ENCODE measurements at places on chromosomes 2 and 18.
A peak's percentile ranks its signal among the peaks of the same experiment; 100 is the strongest.

DNA sequence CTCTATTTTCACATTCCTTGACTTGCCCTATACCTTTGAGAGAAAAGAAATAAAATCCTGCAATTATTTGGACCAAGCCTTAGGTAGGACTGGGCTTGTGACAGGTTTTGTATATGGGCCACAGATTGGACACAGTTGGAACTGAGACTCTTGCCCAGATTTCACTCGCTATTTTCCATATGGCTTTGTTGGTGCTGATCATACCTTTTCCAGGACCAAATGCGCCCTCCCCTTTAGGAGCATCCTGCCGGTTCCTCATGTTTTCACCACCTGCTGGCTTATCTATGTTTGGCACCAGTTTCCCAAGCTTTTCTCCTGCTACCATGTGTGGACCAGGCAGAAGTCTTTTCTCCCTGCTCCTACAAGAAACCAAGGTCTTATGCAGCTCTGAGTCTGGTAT, 494.9 kb downstream of the EPHA4 start:
- no peak for DNase-seq

GRCh38 chr2:7706791-7707190, 789.6 kb downstream of the RNF144A start:
- DNase-seq: no peak

- no peak for DNase-seq
Measured at GRCh38 chr18:24947521-24948305, 404.3 kb downstream of the ZNF521 start.

GRCh38 chr2:68671961-68672360, 28.6 kb downstream of the PROKR1 start:
- no peak for DNase-seq

- DNase-seq: no peak
Measured at GRCh38 chr2:126686841-126687485, 31.0 kb downstream of the GYPC start.

- DNase-seq: no peak
Measured at GRCh38 chr2:223486751-223487150, 115.4 kb downstream of the SCG2 start.

- peak; percentile 52 for DNase-seq
Measured at GRCh38 chr2:213232649-213233437, 51.4 kb upstream of the SPAG16 start.

GRCh38 chr2:24702800-24703199, 90.4 kb downstream of the PTRHD1 start:
- DNase-seq: no peak

DNA sequence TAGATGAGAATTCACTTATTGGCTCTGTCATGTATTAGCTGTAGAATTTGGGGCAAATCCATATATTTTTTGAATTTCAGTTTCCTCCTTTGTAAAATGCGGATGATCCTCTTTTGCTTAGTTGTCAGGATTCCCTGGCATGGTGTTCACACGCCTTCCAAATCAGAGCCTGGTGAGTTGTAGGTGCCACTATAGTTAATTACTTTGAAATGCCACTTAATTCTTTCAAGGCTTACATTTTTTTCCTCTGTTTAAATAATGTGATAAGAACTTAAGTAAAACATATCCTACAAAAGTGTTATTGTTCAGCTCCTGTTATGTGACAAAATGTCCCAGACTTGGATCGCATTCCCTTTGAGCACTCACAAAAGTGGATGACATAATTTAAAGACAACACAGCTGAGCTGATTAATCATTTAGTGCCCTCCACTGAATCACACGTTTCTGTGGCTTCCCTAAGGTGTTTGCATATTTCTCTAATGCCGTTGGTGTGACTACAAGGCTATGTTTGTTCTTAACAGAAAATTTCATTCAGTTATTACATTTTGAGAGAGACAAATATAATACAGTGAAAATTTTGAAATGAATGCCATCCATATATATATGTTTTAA, 471.2 kb upstream of the CHST9 start:
- DNase-seq: no peak

GRCh38 chr2:109052922-109053321, 63.9 kb upstream of the EDAR start:
- DNase-seq: no peak

DNA sequence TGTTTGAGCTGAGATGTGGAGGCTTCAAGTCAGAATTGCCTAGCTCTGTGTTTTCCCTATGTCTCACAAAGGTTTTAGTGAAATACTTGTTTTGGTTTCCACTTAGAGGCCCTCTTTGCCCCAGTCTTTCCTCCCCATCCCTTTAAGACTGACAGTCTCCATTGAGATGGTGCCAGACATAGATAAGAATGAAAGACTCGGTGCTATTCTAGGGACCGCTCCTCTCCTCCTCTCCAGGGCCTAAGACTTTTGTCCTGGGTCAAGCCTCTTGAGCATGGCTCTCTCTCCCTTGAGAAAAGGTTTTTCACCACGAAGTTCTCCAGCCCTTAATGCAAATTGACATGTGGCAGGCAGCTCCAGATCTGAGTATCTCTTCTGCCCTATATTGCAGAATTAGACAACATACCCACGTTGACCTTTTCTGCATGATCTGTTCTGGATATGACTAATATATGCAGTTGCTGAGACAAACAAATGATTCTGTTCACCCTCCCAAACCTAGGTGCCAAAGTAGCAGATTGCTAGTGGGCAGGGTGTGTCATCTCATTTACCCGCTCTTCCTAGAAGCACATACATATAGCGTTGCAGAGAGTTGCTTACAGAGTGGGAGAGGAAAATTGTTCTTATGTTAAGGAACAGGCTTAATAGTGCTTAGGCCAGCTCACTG, 47.5 kb upstream of the ACSL3 start:
- DNase-seq: no peak

DNA sequence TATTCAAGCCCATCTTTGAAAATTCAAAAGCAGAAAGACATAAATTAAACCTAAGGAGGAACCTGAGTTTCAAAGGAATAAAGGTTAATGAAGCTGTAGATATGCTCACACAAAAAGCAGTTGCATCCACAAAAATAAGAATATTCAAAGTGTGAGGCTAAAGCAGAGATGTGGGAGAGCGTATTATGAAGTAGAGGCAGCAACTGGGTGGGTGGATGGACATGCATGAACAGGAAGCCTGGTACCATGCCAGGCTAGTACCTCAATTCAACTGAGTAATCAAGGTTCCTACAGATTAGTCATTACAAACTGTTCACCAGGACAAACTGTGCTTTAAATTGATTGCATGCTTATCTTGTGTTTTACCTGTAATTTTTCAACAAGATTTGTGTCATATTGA, 330.0 kb upstream of the PKDCC start:
- no peak for DNase-seq

GRCh38 chr2:60365556-60365955, 187.9 kb downstream of the BCL11A start:
- DNase-seq: no peak

DNA sequence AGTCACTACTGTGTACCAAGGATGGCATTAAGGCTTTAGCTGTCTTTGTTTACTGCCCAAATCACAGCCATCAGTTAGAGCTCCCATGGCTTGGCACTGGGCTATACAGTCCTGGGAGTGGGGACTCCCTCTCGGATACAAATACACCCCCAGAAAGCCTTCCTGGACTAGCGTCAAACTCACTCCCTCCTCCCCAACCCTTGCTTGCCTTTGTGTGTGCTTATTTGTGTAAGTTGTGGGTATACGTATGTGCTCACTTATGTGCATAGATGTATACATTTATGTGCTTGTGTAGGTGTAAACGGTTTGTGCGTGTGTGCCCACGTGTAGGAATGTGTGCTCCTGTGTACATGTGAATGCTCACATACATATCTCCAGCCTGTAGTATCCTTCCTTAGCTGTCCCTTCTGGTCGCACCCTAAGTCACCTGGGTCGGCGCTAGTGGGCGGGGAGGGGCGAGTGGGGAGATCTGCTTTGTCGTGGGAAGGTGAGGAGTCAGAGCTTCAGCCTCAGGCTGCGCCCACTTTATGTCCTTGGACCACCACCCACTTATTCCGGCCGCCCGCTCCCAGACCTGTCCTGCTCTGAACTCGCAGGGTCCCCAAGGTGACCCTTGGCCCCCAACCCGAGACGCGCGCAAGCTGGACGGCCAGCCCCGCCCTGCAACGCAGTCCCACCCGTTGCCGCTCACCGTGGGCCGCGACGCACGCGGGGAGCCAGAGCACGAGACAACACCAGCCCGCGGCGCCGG, 461 bp downstream of the PRADC1 start:
- no peak for DNase-seq

- DNase-seq: no peak
Measured at GRCh38 chr18:37188016-37188791, 359.3 kb downstream of the KIAA1328 start.

DNA sequence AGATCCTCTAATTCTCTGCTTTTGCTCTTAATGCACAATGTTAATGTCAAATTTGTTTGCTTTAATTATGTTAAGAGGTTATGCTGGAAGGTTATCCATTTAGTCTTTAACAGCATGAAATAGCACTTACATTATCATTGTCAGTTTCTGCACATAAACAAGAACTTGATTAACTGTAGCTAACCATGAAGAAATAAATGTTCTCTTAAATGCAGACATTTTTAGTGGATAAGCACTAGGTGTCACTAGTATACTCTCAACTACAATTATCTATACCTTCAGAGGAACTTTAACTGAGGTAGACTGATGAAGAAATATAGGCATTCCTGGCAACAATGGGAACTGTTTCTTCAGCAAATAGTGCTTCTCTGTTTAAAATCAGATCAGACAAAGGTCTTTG, 178.8 kb upstream of the CHST9 start:
- no peak for DNase-seq

- DNase-seq: no peak
Measured at GRCh38 chr18:21820033-21820810, 79.6 kb downstream of the MIB1 start.

DNA sequence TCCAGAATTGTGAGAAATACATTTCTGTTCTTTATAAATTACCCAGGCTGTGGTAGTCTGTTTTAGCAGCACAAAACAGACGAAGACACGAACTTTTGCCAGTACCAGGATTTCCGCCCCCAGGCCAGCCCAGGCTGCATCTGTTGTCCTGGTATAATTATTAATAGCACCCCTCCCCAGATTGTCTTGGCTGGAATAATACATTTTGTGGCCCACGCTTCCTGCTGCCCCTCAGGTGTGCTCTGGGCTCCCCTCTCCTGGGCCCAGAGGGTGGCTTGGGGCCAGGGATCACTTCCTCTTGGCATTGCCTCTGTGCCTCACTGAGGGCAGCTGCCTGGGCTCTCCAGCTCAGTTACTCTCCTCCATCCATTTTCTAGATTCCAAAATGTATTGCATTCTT, 102.1 kb upstream of the HS6ST1 start:
- no peak for DNase-seq

- DNase-seq: no peak
Measured at GRCh38 chr18:35077937-35078336, 36.7 kb downstream of the MAPRE2 start.

DNA sequence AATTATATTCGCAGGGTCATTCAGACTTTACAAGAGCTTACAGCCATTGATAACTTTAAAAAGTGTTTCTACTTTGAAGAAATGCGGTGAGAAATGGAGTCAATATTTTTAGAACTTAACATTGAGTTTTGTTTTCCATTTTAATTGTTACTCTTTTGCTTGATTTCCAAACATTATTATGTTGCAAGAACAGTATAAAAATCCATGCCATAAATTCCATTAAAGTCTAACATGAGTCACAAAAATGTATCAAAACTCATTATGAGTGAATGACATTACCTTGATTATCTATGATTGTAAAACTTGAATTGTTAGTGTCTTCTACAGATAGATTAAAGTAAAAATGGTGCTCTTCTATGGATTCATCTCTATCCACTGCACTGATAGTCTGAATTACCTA, 92.6 kb downstream of the CDH19 start:
- no peak for DNase-seq

DNA sequence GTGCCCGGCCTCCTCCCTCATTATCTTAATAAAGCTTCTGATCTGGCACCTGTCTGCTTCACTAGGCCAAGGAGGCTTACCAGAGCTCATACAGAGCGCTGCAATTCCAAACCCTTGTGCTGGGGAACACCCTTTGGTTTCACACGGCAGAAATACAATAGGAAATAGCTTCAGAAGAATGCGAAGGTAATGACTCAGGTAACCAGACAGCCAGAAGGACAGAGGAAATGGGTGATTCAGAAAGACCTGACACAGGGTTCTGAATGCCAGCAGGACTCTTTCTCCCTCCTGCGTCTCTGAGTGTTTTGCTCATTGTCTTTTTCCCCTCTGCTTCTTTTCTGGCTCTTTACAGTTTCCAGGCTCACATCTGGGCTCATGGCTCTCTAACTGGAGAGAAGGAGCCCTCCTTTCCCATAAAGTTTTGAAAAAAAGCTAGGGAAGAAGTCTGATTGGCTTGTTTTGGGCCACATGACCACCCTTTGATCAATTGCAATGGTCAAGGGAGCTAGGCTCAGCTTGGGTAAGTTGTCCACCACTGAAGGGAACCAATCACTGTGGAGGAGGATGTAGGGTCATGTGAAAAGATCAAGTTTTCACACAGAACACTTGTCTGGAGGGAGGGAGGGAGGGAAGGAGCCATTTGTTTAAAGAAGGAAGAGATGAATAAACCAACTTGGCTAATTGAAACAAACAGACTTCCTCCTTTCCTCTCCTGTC, 90.5 kb upstream of the UPP2 start:
- no peak for DNase-seq

- no peak for DNase-seq
Measured at GRCh38 chr2:178994264-178994663, 55.7 kb downstream of the CCDC141 start.

GRCh38 chr2:60447943-60448342, 105.5 kb downstream of the BCL11A start:
- DNase-seq: no peak

GRCh38 chr2:236001166-236001828, 166.9 kb downstream of the GBX2 start:
- DNase-seq: no peak

GRCh38 chr2:146370826-146371225, 1474.0 kb upstream of the ACVR2A start:
- DNase-seq: no peak

DNA sequence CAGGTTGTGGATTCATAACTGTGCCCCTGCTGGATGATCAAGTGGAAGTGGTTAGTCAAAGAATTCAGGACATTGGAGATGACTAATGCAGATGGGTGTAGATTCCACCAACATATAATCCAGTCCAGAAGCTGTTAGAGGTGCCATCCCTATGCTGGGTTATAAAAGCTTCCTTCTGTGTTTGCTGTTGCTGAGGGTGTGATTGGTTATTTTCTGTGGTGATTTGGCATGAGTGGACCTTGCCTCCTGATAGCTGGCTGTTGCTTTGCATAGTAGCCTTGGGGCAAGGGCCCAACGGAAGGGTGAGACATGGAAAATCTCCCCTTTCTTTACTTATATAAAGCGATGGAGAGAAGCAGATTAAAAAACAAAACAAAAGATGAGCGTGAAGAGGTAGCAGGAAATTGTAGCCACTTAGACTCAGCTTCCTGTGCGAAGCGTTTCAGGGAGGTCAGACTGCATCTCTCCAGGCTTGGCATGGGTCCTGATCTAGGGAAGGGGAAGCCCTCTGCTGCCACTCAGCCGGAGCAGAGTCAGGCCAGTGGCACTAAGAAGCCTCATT, 190.4 kb downstream of the FMNL2 start:
- DNase-seq: no peak

- no peak for DNase-seq
Measured at GRCh38 chr2:1602278-1603010, 141.9 kb downstream of the PXDN start.

GRCh38 chr2:231717281-231718171, 9.2 kb downstream of the PTMA start:
- DNase-seq: no peak

GRCh38 chr2:202432776-202433175, 56.6 kb downstream of the BMPR2 start:
- DNase-seq: no peak

Measured in retina (tissue), 1 donor.